SJCRH30 (cell line): ENCODE measurements at places on chromosomes 7 and 10. TPM values are rescaled to one million over a fixed set of nuclear protein-coding genes. Genes with fewer than 3 reads are reported as not detected.
A peak's percentile ranks its signal among the peaks of the same experiment; 100 is the strongest.

DNA sequence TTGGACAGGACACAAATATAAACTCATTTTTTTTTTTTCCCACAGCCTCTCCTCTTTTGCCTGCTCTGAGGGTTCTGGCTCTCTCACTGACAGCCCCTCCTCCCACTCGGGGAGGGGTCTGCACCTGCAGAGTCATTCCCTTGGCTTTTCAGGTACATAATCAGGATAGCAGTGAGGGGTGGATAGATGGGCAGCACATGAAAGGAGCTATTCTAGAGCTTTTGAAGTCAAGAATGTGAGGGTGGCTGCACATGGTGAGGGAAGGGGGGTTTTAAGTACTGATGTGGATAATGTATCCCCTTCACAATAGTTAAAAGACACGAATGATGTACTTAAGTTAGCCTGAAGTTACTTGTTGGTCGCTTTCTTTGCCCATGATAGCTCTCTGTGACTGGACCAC is 76.2 kb downstream of the CFAP58 start:
- H3K4me3 ChIP-seq: no peak overlapping the region
- H3K27me3 ChIP-seq: peaks cover 5% of the 10 kb centered on the region; the same call in 1 of the 2 replicates
- H3K4me1 ChIP-seq: no peaks in the 10 kb centered on the region
- H3K36me3 ChIP-seq: no peaks in the 10 kb centered on the region
- DNase-seq: no peak
- H3K27ac ChIP-seq: no peak overlapping the region

DNA sequence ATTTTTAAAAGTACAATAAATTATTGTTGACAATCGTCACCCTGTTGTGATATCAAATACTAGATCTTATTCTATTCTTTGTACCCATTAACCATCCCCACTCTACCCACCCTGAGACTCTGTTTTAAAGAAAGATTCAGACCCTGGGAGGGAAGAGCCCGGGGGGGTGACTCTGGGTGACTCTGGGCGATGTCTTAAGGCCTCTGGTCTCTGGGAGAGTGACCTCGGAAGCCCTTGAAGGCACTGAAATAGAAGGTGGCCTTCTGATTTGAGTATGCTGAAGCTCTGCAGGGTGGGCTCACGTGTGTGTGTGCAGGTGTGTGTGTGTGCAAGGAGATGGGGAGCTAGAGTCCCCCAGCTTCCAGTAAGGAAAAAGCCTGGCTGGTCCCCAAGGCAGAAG is 9.7 kb downstream of the ADAP1 start:
- H3K36me3 ChIP-seq: no peaks in the 10 kb centered on the region
- H3K27me3 ChIP-seq: no peaks in the 10 kb centered on the region
- no peaks in the 10 kb centered on the region for H3K4me1 ChIP-seq
- H3K4me3 ChIP-seq: no peak overlapping the region
- no peak overlapping the region for H3K27ac ChIP-seq

GRCh38 chr7:45590679-45591057 is 16.5 kb downstream of the ADCY1 start:
- H3K4me3 ChIP-seq: no peak overlapping the region
- H3K27ac ChIP-seq: no peak overlapping the region
- DNase-seq: no peak

GRCh38 chr7:134362587-134363483 is 46.1 kb upstream of the SLC35B4 start:
- DNase-seq: no peak
- H3K4me3 ChIP-seq: no peak overlapping the region
- H3K4me1 ChIP-seq: no peaks in the 10 kb centered on the region
- H3K27ac ChIP-seq: no peak overlapping the region
- no peaks in the 10 kb centered on the region for H3K36me3 ChIP-seq

GRCh38 chr10:52213321-52213752 is 100.7 kb upstream of the DKK1 start:
- no peaks in the 10 kb centered on the region for H3K36me3 ChIP-seq
- no peaks in the 10 kb centered on the region for H3K27me3 ChIP-seq
- H3K4me1 ChIP-seq: peaks cover 20% of the 10 kb centered on the region
- H3K27ac ChIP-seq: no peak overlapping the region
- H3K4me3 ChIP-seq: no peak overlapping the region
- DNase-seq: peak; percentile 9

GRCh38 chr7:155619634-155620271 is 24.7 kb upstream of the RBM33 start:
- DNase-seq: no peak
- no peaks in the 10 kb centered on the region for H3K4me1 ChIP-seq
- no peak overlapping the region for H3K27ac ChIP-seq
- no peak overlapping the region for H3K4me3 ChIP-seq
- no peaks in the 10 kb centered on the region for H3K36me3 ChIP-seq
- peaks cover 5% of the 10 kb centered on the region; the same call in 1 of the 2 replicates for H3K27me3 ChIP-seq

DNA sequence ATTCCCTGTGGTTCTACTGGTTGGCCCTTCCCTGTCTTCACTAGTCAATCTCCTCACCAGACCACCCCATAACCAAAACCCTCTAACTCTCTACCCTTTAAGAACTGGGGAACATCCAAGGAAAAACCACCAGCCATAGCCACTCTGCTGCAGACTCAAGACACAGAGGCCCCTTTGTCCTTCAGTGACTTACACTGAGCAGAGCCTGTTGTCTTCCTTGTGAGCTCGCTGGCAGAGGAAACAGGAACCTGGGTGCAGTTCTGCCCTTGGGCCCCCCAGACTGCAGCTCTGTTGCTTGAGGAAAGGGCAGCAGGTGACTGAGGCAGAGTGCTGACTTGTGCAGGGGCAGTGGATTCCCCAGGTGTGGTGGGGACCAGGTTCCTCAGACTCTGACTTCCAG is 30.6 kb downstream of the ZC3HAV1 start:
- H3K4me1 ChIP-seq: peaks cover 10% of the 10 kb centered on the region
- H3K27ac ChIP-seq: no peak overlapping the region
- H3K4me3 ChIP-seq: no peak overlapping the region
- no peaks in the 10 kb centered on the region for H3K36me3 ChIP-seq
- peak; percentile 14 for DNase-seq
- H3K27me3 ChIP-seq: no peaks in the 10 kb centered on the region

- peaks cover 19% of the 10 kb centered on the region for H3K4me1 ChIP-seq
- H3K27ac ChIP-seq: no peak overlapping the region
- H3K36me3 ChIP-seq: no peaks in the 10 kb centered on the region
- H3K4me3 ChIP-seq: no peak overlapping the region
- H3K27me3 ChIP-seq: no peaks in the 10 kb centered on the region
These were observed 127.0 kb downstream of the SRPK2 start for GRCh38 chr7:105261689-105262088.

DNA sequence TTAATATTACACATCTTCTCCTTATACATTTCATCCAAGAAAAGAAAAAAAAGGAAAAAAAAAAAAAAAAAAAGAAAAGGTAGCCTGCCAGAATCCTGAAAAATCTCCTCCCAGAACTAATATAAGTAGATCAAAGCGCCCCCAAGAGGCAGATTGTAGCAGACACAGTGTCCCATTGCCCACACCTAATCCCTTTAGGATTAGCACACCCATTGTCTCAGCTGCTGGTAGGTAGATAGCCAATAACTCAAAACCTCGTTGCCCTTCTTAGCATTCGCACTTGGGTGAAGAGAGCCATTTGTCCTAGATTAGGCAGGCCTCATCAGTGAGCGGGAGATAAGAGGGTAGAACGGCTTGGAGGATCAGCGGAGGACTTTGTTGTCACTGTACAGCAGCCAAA is 100.2 kb upstream of the SORCS1 start:
- H3K27ac ChIP-seq: no peak overlapping the region
- no peaks in the 10 kb centered on the region for H3K4me1 ChIP-seq
- H3K4me3 ChIP-seq: no peak overlapping the region
- no peaks in the 10 kb centered on the region for H3K36me3 ChIP-seq
- H3K27me3 ChIP-seq: no peaks in the 10 kb centered on the region

DNA sequence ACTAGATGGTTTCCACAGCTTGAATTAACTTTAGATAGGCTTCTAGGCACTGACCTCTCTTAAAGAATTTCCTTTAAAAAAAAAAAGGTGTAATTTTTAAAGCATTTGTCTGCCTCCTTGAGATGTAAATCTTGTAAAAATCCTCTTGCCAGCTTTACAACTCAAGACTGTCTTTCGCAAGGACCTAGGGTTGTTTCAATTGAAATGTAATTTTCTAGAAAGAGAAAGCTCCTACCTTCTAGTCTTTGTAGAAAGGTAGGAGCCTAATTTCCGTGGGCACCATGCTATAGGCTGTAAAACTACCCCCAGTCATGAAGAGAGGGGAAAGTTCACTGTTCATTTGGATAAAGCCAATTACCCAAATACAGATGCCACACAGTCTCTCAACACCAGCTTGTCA is 228.8 kb upstream of the TMEM229A start:
- H3K27me3 ChIP-seq: 0 out of 2 replicates have a peak, but pooled peaks cover 4% of the 10 kb centered on the region
- no peak overlapping the region for H3K4me3 ChIP-seq
- no peak for DNase-seq
- H3K36me3 ChIP-seq: no peaks in the 10 kb centered on the region
- no peak overlapping the region for H3K27ac ChIP-seq

DNA sequence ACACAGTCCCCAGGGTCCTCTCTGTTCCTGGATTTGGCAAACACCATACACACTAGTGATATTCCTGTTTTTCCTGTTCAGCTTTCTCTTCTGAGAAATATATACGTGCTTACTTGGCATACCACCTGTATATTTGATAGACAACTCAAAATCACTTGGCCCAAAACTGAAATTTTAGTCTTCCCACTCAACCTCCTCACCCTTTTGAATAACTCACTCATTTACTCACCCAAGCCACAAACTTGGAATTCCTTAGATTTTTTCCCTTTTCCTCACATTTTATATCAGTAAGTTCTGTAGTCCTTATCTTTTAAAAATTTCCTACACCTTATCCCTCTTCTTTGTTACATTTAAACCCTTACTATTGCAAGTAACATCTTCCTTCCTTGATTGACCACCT is 143.4 kb downstream of the PPP1R3A start:
- H3K27me3 ChIP-seq: no peaks in the 10 kb centered on the region
- no peaks in the 10 kb centered on the region for H3K36me3 ChIP-seq
- no peak overlapping the region for H3K27ac ChIP-seq
- H3K4me3 ChIP-seq: no peak overlapping the region
- H3K4me1 ChIP-seq: no peaks in the 10 kb centered on the region

GRCh38 chr7:23017309-23017708 is 3.4 kb upstream of the HYCC1 start:
- H3K27me3 ChIP-seq: no peaks in the 10 kb centered on the region
- no peak for DNase-seq
- H3K27ac ChIP-seq: no peak overlapping the region
- H3K4me3 ChIP-seq: no peak overlapping the region
- H3K4me1 ChIP-seq: peaks cover 17% of the 10 kb centered on the region
- no peaks in the 10 kb centered on the region for H3K36me3 ChIP-seq

Gene USP6NL
- total RNA-seq: 15.2 and 17.2 TPM in 2 replicates

Gene MRLN
- 10.5 and 16.0 TPM in 2 replicates for total RNA-seq

Gene SPDYE2
- total RNA-seq: 0.10 TPM in 1 of 2 replicates, not detected in the other

Gene GUSB
- 27.3 and 40.1 TPM in 2 replicates for total RNA-seq

Gene MBL2
- total RNA-seq: not detected in 2 replicates
